ENCODE measurements at places on chromosomes 2 and 18.

DNA sequence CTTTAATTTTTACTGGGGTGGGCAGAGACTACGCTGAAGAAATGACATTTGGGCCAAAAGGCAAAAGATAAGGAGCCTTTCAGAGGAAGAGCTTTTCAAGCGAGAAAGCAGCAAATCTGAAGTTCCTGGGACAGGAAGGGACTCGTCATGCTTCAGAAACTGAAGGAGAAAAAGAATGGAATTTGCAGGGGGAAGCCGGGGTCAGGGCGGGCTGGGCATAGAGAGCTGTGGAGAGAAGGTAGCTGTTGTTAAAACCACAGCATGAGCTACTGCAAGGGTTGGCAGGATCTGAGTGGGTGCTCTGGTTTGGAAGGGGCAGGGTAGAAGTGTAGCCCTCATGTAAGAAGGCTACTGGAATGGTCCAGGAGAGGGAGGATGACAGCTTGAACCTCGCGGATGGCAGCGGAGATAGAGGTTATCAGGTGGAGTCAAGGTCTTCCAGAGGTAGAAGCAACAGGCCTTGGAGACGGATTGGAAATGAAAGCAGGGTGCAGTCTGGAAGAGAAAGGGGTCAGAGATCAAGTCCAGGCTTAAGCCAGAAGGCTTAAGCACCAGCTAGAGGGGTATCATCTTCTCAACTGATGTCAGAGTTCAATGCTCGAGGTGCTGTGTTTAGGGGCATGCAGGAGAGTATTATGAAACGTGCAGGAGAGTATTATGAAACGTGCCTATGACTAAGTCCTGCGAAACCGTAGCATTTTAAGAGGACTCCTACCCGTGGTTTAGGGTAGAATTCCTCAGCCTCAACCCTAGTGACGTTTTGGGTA lies 18.9 kb downstream of the ATP8B1 start:
- DNase-seq = no peak

DNA sequence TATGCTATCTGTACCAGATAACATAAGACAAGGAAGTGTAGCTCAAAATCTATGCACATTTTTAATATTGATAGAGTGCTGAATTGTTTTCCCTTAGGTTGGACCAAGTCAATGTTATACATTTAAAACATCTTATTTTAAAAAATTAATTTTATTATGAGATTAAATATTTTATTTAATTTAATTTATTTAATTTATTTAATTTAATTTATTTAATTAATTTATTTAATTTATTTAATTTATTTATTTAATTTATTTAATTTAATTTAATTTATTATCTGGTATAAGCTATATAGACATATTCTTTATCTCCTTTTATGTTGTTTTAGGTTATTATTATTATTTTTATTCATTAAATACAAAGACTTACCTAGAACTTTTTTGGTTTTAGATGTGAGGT lies 551.7 kb upstream of the LRRTM1 start:
- no peak for DNase-seq

GRCh38 chr18:6764382-6764781 lies 34.9 kb downstream of the ARHGAP28 start:
- no peak for DNase-seq

- no peak for DNase-seq
Observed at GRCh38 chr2:213500881-213501280, 216.6 kb downstream of the SPAG16 start.

DNA sequence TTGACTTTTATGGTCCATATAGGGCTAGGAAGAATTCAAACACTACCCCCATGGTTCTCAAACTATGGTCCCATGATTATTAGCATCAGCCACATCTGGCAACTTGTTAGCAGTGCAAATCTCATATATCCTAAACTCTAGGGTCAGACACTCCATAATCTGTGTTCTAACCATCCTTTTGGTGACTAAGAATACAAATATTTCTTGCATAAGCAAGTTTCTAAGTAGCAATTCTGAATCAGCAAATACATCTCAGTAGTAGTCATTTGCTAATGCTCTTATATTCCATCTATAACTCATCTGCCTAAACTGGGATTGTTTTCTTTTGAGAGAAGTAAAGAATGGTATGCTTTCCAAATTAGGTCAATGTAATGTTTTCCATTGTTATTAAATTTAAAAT lies 447.3 kb downstream of the TMX3 start:
- DNase-seq = no peak

- DNase-seq = no peak
Observed at GRCh38 chr18:55731594-55732042, 143.6 kb upstream of the TCF4 start.

- no peak for DNase-seq
Observed at GRCh38 chr2:60416221-60417008, 137.0 kb downstream of the BCL11A start.

Data from stimulated activated CD4-positive, alpha-beta T cell treated with anti-CD3 and anti-CD28 coated beads, Interleukin-15, amount 100 ng/mL, for 24 hours (primary cell).